ENCODE measurements at places on chromosomes 2 and 18.
A peak's percentile ranks its signal among the peaks of the same experiment; 100 is the strongest.

DNA sequence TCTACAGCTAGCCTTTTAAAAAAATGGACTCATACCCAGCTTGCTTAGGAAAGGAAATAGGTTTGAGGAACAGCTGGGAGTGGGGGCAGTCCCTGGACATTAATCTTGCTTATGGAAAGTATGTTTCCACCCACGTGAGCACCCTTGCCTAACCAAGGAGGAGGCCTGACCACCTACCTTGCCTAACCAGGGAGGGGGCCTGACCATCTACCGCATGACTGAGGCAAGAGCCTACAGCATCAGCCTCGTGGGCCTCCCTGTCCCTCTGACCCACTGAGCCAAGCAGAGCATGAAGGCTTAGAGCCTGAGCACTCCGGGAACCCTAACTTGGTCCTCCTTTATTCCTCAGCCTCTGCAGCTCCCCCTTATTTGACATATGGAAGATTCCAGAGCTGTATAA lies 20.2 kb downstream of the PRKAG3 start:
- no peak for DNase-seq

DNA sequence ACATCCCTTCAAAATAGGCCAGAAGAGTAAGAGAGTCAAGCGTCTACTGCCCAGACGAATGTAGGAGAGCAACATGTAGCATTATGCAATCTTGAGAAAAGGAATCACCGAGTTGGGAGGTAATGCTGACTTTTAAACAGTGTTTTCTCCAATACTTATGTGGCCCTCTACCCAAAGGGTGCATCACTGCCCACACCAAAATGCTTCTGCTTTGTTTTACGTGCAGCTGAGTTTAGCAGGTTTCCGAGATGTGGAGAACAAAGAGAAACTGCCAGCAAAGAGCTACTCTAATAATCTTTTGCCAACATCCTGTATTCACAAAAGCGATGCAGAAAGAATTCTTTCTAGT lies 63.4 kb upstream of the ZEB2 start:
- no peak for DNase-seq

DNA sequence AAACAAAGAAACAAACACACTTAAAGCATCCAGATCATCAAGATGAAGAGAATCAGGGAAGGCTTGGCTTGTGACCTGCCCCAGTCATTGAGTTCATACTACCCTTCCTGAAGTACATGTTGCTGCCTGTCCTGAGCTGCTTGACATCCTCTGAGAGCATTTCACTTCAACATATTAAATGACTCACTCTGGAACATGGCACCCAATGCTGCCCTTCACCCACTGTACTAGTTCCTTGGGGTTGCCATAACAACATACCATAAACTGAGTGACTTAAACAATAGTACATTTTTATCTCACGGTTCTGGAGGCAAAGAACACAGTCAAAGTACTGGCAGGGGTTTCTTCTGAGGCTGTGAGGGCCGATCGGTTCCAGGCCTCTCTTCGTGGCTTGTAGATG lies 371.3 kb downstream of the RNF144A start:
- DNase-seq, result no peak

GRCh38 chr2:191023235-191023679 lies 9.3 kb upstream of the STAT1 start:
- no peak for DNase-seq

DNA sequence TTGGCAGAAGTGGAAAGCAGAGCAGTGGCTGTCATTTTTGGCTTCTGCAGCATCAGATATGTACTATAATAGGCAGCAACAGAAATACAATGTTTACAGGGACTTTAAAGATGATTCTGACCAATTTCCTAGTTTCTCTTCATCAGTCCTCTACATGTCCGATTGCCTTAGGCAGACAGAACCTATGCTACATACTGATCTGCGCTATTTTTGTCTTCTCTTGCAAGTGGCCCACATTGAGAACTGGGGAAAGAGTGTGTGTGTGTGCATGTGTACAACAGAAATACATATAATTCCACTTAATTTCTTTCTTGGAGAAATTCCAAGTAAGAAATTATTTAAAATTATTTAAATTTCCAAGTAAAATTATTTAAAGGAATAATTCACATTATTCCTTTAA lies 77.1 kb upstream of the CHRNA1 start:
- DNase-seq, result no peak

GRCh38 chr2:36413218-36413617 lies 57.6 kb downstream of the CRIM1 start:
- no peak for DNase-seq

DNA sequence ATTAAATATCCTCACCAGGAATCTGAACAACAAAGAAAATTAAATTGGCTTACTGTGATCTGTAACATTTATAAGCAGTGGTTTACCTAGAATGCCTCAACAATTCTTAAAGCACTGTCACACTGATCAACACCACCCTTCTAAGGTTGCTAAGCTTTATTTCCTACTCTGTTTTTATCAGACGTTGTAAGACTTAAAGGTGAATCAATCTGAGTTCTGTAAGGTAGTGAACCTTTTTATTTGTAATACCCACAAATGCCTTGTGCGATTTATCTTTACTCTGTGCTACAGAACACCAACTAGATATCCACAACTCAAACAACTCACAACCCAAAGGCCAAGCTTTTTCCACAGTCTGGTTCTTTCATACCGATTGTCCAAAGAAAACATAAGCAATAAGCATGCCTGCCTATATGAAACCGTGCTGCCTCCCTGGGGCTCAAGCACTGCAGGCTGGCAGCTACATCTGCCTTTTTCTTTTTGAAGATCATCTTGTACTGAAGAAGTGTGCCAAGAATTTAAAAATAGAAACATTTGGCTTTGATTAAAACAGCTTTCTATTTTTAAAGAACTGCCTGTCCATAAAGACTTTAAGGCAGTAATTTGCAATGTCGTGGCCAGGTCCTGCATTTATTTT lies 490.7 kb downstream of the NUP35 start:
- peak; percentile 55 for DNase-seq

GRCh38 chr2:241091201-241091600 lies 10.9 kb downstream of the MTERF4 start:
- DNase-seq, result peak; percentile 25

DNA sequence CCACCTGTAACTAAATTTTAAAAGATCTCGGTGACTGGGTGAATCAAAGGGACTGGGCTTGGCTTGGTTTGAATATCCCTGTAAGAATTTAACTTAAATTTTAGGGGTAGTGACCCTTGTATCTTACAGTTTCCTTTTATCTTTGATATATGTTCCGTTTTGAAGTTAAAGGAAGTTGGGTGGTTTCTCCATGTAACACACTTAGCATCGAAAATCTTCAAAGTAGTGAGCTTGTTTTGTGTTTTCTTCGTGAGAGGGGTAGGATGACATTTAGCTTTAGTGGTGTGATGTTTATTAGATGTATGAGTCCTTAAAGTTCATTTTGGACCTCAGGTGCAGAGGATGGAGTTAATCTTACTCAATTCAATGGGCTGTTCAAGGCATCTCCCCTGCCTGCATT lies 1.6 kb downstream of the WDR7 start:
- DNase-seq, result no peak

- no peak for DNase-seq
Measured at GRCh38 chr2:113224647-113225236, 51.0 kb downstream of the PSD4 start.

DNA sequence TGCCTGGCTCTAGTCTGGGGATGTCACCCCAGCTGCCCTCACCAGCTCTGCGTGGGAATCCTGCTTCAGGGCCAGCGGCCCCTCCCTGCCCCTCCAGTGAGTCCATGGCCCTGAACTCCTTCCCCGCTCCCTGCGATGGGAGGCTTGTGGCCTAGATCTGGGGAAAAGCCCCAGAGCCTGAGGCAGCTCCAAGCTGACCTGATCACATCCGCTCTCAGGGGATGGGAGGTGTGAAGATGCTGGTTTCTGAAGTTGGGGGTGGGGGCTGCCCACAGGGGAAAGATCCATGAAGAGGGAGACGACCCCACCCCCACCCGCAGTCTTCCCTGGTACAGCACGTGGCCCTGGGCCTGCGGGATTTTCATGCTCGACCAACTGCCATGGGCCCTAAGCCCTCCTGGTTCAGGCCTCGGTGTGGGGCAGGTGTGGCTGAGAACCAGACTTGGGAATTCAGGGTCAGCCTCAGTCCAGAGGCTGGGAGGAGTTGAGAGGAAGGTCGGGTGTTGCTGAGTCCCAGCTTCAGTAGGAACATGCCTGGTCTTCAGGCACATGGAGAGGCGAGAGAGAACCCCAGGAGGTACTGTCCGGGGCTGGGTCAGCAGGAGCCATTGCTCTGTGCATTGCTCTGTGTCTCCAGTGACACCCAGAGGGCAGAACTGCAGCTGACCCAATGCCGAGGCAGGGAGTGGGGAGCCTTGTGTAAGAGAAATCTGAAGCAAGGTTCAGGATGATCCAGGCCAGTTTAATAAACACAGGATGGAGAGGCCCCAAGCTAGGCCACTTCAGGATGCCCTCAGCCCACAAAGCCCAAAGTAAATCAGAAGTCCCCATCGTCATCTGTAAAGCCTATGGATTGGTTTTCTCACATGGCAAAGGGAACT lies 115.1 kb downstream of the CAPN13 start:
- no peak for DNase-seq

GRCh38 chr2:237433920-237434676 lies 20.1 kb upstream of the COL6A3 start:
- peak; percentile 4 for DNase-seq

- no peak for DNase-seq
Measured at GRCh38 chr2:166234112-166234846, 106.5 kb upstream of the SCN1A start.

DNA sequence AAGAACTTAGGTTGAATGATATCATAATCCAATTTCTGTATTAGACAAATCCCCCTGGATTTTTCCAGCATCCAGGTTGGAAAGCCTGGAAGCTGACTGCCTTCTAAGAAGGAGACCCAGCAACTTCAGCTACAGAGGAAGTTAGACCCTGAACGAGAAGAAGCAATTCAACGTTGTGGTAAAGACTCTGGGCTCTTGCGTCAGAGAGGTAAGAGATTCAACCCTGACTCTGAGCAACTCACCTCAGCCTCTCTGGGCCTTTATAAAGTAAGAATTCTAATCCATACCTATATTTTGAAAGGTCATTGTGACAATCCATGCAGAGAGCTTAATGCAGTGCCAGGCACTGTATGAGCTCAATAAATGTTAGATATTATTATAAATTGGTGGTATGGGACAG lies 9.7 kb downstream of the E2F6 start:
- DNase-seq, result no peak

DNA sequence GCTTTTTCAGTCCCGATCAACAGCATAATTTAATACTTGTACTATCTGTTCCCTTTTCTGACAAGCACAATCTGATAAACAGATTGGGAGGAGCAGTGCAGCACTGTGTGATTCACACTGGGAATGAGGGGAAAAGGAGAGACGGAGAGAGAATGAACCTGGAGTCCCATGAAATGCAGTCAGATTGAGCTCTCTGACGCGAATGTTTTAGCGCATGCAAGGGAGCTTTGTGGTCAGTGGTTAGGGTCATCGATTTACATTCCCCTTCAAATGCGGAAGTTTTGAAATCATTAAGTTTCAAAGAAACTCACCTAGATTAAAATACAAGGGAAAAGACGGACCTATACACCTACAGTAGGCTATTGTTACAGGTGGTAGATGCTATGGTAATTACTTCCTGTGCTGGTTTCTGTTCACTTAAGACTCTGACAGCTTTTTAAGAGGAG lies 99.6 kb downstream of the KCTD1 start:
- DNase-seq, result no peak

GRCh38 chr2:177817300-177817699 lies 255.3 kb downstream of the PDE11A start:
- DNase-seq, result no peak

DNA sequence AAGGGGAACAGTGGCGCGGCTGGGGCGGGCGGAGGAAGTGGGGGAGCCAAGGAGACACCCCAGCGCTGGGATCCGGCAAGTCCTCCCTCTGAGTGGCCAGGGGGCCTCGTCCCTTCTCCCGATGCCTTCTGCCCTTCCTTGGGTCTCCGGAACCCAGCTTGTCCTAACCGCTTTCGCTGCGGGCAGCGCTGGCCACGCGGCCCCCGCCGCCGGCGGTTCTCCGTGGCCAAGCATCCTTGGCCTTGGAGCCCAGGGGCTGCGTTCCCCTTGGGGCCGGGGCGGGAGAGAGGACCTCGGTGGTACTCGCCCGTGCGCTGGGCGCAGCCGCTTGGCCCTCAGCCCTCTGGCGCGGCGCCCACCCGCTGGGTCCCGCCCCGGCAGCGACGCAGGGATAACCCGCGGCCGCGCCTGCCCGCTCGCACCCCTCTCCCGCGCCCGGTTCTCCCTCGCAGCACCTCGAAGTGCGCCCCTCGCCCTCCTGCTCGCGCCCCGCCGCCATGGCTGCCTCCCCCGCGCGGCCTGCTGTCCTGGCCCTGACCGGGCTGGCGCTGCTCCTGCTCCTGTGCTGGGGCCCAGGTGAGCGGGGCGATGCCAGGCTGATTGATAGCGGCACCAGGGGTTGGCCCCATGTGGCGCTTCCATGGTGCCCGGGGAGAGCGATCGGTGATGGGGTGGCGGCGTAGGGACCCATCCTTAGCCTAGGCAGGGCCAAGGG lies 128.7 kb downstream of the UXS1 start:
- no peak for DNase-seq

GRCh38 chr2:189854940-189855339 lies 70.7 kb downstream of the PMS1 start:
- no peak for DNase-seq

DNA sequence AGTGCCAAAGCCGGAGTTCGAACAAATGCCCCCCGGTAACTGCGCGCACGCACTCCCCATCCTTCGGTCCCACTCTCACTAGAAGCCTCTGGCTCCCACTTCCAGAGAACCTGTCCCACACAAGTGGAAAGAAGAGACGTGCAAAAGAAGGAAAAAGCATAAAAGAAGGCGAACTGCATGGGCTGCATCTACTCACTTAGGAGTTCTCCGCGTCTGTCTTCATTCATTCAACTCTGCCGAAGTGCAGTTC lies 312 bp downstream of the NR4A2 start:
- DNase-seq, result peak; percentile 52

DNA sequence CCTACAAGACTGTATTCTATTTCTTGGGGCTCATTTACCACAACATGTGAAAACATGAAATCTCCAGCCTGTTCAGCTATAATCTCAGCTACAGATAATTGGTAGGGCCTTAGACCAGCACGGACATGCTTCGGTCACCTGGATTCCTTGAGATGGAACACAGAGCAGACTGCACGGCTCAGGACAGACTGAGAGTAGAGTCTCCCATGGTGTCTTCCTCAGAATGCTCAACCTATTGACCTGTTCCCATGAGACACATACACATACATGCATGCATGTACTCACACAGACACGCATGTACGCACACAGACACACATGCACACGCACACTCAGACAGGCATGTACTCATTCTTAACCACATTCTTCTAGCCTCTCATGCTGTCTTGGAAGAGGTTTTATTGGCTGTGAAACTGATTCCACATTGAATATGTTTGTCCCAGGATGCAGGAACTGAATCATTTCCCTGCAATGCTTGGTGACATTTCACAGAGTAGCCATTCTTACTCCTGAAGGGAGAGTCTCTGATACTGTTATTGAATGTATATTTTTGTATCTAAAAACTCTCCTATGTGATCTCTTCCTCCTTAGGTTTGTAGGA lies 23.5 kb upstream of the BZW1 start:
- DNase-seq, result no peak

Measured in NCI-H2171 treated with DMSO at 0.1 percent for 48 hours (cell line).